ENCODE measurements at places on chromosomes 1 and 21.

DNA sequence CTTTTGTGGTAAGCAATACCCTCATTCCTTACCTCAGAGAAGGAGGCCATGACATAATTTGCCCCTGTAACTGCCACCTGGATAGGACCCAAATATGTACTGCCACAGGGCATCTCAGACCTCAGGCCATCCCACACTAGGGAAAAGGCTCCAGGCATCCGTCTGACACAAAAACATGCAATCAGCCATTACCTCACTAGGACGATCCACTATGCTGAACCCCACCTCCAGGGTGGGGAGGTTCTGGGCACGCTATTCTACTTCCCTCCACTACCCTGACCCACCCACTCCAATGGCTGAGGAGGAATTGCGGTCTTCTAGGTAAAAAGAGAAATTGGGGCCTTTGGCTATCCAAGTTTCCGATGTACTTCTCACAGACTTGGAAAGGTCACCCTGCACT lies 53.6 kb downstream of the ERI3 start:
- no peak for DNase-seq

DNA sequence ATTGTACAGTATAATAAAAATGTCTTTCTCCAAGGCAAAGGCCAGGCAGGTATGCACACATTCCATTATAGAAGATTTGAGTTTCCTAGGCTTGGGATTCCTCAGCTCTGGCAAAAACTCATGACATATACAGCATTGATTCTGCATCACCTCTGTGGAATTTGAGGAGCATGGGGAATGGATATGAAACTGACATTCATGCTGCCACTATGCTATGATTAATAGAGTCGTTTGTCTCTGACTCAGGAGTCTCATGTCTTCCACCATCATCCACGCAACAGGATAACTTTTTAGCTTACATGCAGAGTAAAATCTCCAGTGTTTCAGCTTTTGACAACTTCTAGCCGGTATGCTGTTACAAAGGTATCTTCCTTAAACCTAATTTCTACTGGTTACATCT lies 49.8 kb upstream of the ADORA3 start:
- DNase-seq: no peak

DNA sequence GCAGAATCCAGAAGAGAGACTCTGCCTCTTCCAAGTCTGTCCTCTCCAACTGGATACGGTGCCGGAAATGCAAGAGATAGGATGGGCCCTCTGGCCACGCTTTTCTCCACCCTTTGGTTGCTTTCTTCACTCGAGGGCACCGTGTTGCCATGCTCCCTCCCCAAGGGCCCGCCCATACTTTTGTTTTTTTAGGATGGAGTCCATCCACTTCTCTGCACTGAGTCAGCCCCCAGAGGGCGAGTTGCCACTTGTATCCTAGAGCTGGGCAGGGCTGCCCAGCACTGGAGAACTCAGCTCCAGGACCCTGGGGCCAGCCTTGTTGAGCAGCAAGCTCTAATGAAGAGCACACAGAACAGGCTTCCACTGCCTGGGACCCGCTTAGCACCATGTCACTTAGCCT lies 25.5 kb downstream of the IFNGR2 start:
- DNase-seq: no peak

DNA sequence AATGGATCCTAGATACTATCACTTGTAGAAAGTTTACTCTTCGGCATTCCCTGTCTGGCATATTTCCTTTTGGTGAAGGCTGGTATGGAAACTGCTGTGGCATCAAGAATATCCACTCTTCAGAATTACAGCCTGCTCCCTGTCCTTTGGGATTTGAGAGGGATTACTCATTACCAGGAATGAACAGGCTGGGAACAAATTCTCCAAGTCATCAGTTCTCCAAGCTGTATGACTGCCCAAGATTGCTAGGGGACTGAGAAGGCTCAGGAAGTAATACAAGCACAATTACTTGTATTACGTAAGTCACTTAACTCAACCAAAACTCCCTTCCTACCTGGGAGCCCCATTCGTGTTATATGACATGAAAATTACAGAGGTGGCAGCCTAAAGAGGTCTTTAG lies 49.6 kb downstream of the CD58 start:
- no peak for DNase-seq

DNA sequence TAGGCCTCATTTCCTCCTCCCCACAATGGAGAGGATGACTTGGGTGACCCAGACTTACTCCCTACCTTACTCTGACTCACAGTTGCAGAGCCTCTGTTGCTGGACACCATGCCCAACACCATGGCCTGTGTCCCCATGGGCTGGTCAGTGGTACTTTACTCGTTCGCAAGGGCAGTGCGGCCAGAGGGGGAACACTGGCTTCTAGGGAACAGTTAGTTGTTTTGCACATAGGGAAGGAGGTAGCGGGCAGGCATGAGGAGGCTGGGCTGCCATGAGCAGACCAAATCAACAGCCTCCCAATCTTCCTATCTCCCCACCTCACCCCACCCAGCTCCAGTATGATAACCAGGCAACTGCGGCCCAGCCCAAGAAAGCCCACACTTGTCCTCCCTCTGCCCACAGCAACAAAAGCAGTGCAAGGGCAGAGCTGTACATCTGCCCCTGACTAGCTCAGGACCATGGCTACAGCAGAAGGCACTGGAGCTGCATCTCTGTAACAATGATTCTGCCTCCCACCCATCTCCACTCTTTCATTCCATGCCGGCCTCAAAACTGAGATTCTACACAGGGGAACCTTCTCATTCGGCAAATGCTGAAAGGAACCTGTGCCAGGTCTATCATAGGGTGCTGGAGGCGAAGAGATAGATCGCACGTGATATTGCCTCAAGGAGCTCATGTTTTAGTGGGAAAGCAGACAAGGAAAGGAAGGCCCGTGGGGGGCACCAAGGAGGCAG lies 18.6 kb downstream of the TAL1 start:
- DNase-seq: no peak

- no peak for DNase-seq
Measured at GRCh38 chr21:24759348-24760075, 847.8 kb downstream of the MRPL39 start.

DNA sequence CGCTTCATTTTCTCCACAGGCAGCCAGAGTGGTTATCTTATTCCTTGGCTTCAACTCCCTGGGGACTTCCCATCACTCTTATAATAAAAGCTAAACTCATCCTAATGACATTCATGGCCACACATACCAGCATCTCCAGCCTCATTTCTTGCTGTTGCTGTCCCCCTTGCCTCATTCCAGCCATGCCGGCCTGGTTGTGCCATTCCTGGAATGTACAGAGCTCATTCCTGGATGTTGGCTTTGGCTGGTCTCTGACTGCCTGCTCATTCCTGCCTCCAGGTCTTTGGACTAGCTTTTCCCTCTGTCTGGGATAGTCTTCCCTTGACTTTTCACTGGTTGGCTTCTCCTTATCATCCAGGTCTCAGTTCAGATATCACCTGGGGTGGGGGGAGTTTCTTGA lies 2.4 kb upstream of the PEF1 start:
- no peak for DNase-seq

GRCh38 chr1:2557482-2558400 lies 1.6 kb downstream of the TNFRSF14 start:
- DNase-seq: no peak

- no peak for DNase-seq
Measured at GRCh38 chr1:15023205-15023604, 130.3 kb upstream of the TMEM51 start.

- no peak for DNase-seq
Measured at GRCh38 chr1:172001288-172001687, 160.0 kb downstream of the DNM3 start.

DNA sequence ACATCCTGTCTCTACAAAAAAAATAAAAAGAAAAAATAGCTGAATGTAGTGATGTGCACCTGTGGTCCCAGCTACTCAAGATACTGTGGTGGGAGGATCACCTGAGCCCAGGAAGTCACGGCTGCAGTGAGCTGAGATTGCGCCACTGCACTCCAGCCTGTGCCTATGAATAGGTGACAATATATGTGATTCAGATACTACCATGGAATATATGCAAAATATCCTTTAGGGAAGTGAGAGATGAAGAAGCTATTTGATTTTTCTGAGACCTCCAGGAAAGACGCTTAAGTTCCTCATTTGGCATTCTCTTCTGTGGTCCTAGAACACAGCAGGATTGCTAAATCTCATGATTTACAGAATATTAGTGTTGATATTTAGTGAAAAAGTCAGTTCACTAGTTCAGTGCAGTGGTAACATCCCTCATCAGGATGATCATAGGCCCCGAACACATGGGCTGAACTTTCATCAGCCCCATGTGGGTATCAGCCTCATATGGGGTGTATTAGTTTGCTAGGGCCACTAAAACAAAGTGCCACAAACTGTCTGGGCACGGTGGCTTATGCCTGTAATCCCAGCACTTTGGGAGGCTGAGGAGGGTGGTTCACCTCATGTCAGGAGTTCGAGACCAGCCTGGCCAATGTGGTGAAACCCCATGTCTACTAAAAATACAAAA lies 6.0 kb upstream of the VASH2 start:
- no peak for DNase-seq

DNA sequence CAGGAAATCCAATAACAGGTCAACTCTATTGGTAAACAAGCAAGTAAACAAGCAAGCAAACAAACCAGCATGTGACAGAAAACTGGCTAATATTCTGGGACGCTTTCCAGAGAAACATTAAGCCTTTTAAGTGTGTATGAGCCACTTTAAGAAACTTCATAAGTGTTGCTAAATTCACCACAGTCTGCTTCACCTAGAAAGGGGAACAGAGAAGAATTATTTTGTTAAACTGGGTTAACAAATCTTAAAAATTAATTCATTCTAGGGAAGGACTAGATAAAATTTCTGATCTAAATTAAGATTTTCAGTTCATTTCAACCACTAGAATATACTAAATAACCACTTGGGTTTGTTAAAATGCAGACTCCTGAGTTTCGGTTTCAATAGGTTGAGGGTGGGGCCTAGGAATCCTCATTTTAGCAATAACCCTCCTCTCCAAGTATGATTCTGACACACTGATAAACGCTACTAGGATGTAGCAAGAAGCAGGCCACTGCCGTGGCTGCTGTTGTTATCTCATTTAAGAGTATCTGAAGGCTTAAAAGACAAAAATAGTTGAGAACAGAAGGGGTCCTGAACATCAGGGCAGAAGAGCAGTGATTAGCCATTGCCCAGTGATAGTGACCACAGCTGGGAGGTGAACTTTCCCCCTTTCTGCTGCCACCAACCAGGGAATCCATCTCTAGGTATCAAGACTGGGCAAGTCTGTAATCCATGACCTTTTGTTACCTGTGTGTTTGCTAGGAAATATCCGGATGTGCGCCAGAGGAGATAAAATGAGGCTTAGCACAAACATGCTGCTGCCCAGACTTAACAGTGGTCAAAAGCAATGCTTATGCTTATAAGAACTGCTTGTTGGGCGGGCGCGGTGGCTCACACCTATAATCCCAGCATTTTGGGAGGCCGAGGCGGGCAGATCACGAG lies 11.2 kb downstream of the CREG1 start:
- DNase-seq: no peak

DNA sequence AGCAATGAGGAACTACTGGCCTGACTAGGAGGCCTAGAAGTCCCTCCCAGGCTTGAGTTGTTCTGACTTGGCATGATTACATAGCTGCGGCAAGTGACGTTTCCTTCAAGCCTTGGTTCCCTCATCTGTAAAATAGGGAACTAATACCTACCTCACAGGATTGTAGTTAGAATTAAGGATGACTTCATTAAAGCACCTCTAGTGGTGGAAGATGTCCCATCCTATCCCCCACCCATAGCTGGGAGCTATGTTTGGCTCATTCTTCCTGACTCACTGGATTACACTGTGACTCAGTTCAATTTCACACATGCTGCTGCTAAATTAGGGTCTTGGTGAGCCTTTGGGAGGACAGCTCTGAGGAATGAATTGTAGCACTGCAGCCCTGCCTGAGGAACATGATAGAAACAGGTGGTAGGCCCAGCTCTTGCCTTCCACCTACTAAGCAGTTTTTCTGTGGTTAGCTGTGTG lies 6.0 kb upstream of the SHISA4 start:
- DNase-seq: no peak

DNA sequence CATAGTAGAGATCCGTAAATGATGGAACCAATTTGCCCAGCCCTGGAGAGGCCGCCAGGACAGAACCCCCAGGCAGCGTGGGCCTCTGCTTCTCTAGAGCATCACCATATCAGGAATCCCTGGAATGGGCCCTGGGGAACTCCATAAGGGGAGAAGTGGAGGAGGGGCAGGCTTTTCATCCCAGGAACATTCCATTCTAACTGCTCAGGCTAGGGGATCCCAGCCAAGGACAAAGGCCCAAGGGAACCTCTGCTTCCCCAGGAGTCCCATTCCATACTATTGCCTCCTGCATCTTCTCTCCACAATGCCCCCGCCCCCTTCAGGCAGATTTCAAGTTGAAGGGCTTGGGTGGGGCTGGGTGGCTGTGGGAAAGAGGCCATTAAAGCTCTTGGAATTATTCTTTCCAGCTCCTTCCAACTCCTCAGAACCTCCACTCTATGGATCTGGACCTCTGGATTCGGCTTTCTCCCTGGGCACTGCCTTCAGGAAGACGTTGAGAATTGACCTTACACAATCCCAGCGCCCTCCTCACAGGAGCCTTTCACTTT lies 6.0 kb downstream of the TRNP1 start:
- no peak for DNase-seq

DNA sequence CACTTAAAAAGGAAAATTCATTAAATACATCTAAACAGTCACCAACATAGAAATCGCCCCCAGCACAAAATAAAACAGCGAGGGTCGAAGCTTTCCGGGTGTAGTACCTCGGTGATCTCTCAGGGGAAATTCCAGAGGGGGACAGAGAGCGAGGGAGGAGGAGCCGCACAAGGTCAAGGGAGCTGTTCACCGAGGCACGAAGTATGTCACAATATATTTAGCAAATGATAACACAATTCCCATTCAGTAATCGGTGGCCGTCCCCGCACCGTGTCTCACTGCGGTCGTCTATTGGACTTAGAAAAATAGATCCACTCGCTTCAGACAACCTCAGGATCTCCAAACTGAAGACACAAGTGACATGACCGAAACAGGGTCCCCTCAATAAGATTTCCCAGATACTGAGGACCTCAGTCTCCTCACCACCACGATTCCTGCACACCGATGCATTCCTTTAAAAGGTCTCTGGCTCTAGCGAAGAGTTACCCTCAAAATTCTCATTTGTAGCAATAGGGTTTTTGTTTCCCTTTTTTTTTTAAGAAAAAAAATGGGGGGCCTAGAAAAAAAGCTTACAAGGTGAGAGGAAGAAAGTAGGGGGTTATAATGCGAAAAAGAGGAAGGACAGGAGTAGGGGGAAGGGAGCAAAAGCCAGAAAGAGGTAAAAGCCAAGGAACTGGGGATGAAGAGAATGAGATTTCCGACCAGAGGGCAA lies 1.1 kb downstream of the LPGAT1 start:
- no peak for DNase-seq

DNA sequence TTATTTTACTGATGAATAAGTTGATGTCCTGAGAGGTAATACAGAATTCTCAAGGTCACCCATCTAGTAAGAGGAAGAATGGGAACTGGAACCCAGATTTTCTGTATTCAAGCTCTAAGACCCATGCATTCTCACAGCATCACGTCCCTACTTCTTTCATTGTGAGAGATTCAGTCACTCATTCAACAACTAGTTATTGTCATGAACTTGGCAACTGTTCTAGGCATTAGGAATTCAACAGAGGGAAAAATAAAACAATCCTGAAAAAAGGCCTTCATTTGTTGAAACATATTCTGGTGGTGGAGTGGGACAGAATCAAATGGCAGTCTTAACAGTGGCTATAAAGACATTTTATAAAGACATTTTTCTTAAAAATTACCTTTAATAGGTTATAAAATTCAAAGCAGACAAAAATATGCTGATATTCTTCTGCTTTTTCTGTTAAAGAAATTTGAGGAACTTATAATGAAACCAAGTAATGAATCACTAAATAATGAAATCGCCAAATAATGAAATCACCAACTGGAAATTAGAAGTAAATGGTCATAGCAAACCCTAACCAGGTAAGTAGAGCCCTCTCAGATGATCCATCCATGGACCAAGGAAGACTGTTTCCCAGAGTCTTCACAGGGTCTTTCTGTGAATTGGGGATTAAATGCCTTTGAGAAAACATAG lies 136.5 kb upstream of the DPYD start:
- DNase-seq: no peak
